T-helper 9 cell (primary cell): ENCODE measurements at places on chromosomes 16 and 17.

DNA sequence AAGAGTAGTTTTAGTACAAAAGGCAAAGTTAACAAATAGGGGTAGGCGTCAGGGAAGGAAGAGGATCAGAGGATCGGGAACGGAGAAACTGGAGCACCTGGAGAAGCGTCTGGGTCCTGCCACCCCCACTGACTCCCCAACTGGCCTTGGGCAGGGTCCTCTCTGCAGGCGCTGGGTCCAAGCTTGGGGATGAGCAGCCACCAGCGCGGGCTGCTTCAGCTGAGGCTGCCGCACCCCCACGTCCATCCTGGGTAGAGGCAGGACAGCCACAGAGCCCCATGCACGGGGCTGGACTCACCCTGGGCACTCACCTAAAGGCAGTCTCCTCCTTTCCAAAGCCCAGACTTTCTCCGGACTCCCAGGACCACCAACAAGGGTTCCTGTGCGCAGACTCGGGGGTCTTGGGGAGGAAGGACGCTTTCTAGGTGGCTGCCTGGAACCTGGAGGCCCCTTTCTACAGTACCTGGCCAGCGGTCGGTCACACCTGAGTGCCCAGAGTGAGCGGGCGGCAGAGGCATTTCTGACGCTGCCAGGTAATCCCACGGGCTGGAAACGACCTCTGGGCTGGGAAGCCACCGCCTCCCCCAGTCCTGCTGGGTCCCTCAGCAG is 1.1 kb downstream of the HS3ST6 start:
- no peak for DNase-seq

GRCh38 chr17:79361221-79361734 is 249.6 kb downstream of the RBFOX3 start:
- DNase-seq, result no peak

DNA sequence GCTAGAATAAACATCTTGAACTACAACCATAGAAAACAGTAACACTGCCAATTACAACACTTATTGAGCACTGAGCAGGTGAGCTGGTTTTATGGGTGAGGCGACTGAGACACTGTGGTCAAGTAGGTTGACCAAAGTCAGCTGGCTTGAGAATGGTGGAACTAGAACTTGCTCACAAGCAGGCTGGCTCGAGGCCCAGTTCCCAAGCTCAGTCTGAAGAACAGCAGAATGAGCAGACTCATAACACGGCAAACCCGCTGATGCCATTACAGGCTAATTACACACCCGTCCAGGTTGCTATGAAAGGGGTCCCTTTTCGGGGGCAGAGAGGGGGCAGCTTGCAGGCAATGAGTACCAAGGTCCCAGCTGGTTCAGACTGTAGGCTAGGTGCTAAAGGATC is 6.5 kb downstream of the ZZEF1 start:
- no peak for DNase-seq

- no peak for DNase-seq
These were observed 1.9 kb downstream of the ENDOV start for GRCh38 chr17:80416940-80417293.

- no peak for DNase-seq
These were observed 36.4 kb downstream of the KLHDC4 start for GRCh38 chr16:87729266-87729954.

DNA sequence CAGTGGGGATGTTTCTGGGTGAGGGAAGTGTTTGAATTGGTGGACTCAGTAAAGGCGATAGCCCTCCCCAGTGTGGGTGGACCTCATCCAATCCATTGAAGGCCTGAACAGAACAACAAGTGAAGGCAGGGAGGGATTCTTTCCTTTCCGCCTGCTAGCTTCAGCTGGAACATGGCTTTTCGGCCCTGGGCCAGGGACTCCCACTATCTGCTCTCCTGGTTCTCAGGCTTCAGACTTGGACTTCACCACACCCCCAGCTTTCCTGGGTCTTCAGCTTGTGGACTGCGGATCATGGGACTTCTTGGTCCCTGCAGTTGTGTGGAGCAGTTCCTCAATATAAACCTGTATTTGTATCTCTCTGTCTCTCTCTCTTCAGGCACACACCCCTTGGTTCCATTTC is 77.9 kb downstream of the SNX29 start:
- DNase-seq, result no peak

DNA sequence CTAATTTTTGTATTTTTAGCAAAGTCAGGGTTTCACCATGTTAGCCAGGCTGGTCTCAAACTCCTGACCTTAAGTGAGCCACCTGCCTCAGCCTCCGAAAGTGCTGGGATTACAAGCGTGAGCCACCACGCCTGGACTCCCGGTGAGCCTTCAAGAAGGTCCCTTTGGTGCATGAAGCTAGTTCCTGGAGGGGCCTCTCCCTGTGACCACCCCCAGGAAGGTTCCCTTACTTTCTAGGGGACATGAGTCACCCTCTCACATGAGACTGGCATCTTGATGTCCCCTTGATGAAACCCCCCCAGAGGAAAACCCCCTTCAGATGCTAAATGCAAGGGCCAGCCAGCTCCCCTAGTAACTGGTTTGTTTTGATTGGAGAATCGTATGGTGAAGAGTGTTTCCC is 12.8 kb downstream of the CARHSP1 start:
- DNase-seq, result no peak

GRCh38 chr16:22674832-22675191 is 139.2 kb upstream of the HS3ST2 start:
- DNase-seq, result no peak

GRCh38 chr16:54542805-54543505 is 256.4 kb upstream of the IRX3 start:
- no peak for DNase-seq

- DNase-seq, result peak; percentile 77
These were observed at the start of gene SNTB2 for GRCh38 chr16:69186642-69187445. Gene SNTB2, plus strand, starts transcription at chr16:69187164. Its CDS starts 3 bp downstream, at chr16:69187167.

GRCh38 chr16:426906-427249 is 1.4 kb downstream of the RAB11FIP3 start:
- no peak for DNase-seq

DNA sequence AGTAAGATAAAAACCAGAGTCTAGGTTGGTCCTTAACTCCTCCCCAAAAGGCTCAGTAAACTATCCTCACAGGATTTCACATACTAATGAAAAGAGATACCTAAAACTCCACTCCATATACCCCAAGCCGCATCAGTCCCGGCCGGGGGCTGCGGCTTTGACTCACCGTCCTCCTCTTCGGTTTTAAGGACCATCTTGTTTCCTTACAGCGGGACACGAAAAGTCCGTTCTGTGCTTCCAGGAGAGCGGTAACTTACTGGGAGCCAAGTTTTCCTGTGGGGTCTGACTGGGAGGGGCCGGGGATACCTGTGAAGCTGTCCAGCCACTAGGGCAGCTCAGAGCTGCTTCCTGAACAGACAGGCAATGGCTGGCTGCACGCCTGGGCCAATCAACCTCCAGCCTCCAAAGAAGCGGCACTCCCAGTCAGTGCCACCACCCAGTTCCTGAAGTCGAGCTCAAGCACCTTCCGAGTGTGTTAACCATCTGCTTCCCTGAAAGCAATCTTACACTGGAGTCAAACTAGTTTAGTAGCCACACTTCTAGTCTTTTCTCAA is 45.5 kb downstream of the CYTH1 start:
- DNase-seq, result peak; percentile 55

- no peak for DNase-seq
These were observed 12.0 kb downstream of the CACNA1G start for GRCh38 chr17:50572541-50572940.

DNA sequence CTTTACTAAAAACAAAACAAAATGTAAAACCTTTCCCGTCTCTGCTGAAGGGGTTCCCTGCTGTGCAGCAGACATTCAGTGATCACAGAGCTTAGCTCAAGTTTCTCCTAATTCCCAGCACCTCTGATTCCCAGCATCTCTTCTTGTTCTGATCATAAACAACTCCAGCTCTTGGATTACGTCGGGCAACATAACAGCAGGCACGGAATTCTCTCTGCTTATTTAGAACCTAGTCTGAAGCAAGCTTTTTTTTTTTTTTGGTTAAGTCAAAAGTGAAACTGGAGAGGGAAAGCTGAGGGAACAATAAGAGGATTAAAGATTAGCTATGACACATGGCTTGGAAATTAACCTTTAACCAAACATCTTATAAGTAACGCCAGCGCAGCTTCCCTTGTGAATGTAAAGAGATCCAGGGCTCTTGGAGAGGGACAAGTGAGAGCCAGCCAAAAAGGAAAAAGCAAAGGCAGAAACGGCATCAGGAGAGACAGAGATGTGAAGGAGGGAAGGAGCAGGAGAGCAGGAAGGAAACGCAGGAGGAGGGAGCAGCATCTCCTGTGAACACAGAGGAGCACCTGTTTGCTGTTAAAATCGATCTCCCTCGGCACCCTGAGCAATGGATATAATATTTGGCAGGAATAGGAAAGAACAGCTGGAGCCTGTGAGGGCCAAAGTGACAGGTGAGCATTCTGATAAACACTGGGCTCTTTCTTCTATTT is at the start of gene BCO1:
TSS of gene BCO1 (plus strand) at position 394 of the 716 bp plus-strand sequence. CDS start at position 614, 220 bp downstream.
- no peak for DNase-seq

- DNase-seq, result no peak
These were observed 6.1 kb downstream of the TVP23A start for GRCh38 chr16:10812312-10813098.

- no peak for DNase-seq
These were observed 57.8 kb downstream of the NEUROD2 start for GRCh38 chr17:39549747-39550573.

DNA sequence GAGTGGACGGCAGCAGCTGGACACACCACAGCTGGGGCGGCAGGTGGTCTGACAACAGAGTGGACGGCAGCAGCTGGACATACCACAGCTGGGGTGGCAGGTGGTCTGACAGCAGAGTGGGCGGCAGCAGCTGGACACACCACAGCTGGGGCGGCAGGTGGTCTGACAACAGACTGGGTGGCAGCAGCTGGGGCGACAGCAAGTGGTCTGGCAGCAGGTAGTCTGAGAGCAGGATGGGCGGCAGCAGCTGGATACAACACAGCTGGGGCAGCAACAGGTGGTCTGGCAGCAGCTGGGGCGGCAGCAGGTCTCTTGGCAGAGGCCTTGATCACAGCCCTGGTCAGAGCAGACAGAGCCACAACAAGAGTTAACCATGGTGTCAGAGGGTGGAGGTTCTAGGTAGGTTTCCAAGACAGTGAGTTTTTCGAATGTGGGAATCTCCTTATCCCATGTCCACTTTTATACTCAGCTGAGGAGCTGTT is at the start of gene KRTAP4-1:
TSS of gene KRTAP4-1 (minus strand) at position 432 of the 482 bp plus-strand sequence. CDS start at position 375, 57 bp downstream.
- no peak for DNase-seq

GRCh38 chr16:20259541-20259940 is 67.8 kb downstream of the GP2 start:
- DNase-seq, result no peak

- peak; percentile 52 for DNase-seq
These were observed 727 bp upstream of the TENT4B start for GRCh38 chr16:50152351-50152806.

DNA sequence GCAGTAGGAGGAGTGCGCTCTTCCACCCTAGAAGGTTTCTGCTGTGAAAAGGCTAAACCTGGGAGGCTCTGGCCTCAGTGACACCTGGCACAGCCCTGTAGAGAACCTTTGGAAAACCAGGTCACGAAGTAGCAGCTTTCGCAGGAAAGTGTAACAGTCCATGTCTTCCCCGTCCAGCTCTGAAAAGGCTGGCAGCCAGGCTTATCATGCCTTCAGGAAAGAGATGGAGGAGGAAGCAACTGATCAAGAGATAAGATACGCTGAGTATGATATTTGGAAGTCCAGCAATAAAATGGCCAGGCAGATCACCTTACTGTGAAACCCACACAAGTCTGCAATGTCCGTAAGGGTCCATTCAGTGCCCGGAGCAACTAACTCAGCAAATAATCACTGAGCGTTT is 22.3 kb downstream of the TUBD1 start:
- DNase-seq, result no peak

DNA sequence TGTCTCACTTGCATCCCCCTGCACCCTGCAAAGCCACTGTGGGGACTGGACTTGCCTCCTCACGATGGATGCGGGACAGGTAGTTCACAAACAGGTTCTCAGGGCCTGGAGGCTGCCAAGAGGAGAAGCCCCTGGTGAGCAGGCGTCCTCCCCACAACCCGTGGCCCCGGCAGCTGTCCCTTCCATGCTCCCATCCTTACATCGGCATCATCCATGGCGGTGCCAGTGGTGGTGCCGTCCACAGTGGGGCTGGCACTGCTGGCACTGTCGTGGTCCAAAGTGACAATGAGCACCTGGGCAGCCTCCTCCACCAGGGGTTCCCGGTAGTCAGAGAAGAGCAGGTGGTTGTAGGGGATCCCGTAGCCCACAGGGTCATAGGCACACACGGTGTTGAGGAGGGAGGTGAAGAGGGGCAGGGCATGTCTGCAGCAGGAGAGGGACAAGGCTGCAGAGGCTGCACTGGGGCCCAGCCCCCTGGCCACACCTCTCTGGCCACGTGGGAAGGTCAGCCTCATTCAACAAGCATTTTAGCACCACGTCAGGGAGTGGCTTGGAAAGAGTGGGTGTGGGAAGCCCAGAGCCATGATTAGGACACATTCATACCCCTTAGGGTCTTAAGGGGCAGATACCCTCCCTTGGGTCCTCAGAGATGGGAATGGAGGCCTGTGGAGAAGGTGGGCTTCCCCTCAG is 12.6 kb downstream of the HID1 start:
- DNase-seq, result no peak

DNA sequence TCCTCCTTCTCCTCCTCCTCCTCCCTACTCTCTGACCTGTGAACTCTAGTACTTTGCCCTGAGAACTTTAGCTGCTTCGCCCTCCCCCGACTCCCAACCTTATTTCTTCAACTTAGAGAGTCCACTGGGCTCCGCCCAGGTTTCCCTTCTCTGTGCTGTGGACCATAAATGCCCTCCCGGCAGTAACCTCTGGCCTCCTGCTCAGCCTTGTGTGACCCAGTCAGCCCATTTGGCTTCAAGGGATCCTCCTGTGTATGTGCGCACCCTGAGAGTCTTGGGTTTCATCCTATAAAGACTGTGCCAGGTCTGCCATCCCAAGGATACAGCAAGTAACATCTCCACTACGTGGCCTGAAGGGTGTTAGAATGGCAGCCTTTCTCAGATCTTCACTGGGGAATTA is 275.6 kb upstream of the C16orf82 start:
- no peak for DNase-seq

DNA sequence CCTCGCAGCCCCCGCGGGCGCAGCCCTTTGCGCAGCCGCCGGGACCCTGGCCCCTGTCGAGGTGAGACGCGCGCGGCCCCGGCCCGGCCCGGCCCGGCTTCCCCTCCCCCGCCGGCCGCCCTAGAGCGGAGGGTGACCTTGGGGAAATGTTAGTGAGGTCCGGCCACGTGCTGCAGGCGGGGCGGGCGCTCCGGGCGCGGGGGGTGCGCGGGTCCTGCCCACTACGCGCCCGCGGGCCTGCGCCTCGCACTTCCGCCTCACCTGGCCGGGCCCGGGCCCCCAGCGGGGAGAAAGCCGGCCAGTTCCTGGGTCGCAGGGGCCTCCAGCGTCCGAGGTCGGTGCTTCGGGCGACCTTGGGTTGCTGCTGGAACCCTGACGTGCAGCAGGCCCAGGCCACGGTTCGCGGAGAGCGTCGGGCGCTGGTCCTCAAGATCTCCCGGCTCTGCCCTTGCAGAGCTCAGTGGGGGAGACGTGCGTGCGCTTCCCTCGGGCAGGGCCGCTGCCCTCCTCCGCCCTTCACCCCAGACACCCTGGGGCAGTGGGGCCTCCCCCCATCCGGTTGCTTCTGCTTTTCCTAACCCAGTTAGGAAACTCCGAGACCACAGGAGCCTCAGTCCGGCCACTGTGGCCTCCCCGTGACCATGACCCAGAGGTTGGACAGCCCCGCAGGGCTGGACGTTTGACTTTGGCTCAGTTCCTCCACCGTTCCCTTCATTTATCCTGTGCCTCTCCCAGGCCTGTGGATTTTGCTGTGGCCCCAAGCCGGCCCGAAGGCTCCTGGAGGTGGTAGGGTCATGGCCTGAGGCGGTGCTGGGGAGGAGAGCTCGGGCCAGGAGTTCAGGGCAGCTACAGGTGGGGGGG is 791 bp downstream of the MCRIP2 start:
- no peak for DNase-seq
